Activated CD4-positive, CD25-positive, alpha-beta regulatory T cell (primary cell): ENCODE measurements at places on chromosomes 1 and 21.
A peak's percentile ranks its signal among the peaks of the same experiment; 100 is the strongest.

- DNase-seq, result no peak
Measured at GRCh38 chr1:170931650-170932049, 3.7 kb upstream of the MROH9 start.

DNA sequence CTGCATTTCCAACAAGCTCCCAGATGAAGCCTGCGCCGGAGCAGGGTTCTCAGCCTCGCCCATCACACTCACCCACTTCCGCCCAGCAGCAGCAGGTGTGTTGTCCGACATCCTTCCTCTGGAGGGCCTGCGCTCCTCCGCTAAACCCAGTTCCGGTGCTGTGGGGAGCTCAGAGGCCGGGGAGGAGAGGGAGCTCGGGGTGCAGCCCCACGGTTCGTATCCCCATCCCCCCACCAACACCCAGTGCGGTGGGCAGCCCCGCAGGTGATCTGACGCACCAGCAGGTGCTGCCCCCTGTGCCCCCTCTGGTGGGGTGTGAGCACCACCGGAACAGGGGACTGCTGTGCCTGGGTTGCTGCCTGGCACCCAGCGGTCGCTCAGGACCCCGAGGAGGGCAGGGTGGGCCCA, 3.4 kb upstream of the PEX10 start:
- DNase-seq, result no peak

GRCh38 chr1:221765527-221765926, 23.6 kb upstream of the DUSP10 start:
- DNase-seq, result no peak

DNA sequence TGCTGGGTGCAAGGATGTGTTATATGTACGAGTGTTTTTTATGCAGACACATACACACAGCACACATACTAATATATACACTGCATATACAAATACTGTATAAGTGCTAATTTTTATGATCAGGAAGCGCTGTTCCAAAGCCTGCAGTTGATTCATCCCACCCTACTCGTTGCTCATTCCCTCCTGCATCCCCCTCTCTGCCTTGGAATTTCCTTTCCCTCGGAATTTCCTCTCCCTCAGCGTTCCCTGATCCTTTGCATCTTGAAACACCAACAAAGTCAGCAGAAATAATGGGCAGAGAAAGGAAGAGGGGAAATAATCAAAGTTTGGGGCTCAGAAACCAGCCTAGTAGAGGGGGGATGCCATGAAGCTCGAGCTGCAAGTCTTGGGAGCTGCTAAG, 98.9 kb downstream of the CSMD2 start:
- DNase-seq, result no peak

GRCh38 chr21:21029164-21029563, 31.0 kb downstream of the NCAM2 start:
- no peak for DNase-seq

GRCh38 chr1:34266127-34266951, 89.6 kb downstream of the C1orf94 start:
- DNase-seq, result no peak

DNA sequence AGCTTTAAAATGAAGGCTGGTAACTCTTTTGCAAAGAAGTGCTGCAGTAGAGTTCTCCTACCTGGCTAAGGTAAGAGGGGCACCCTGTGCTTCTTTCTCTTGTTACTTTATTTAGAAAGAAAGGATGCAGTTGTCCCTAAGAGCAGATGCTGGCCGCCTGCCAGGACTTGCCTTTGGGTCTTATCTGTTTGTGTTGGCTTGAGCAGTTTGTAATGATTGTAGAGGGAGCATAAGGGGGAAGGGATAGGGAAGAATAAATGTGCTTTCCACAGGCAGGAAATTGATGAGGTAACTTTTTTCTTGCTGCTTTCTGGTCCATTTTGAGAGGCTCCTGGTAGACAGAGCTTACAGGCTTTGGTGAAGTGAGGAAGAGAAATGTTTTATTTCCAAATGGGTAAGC, 229.6 kb downstream of the HHAT start:
- DNase-seq, result no peak

- DNase-seq, result no peak
Measured at GRCh38 chr1:21668232-21668950, 766 bp downstream of the RAP1GAP start.

DNA sequence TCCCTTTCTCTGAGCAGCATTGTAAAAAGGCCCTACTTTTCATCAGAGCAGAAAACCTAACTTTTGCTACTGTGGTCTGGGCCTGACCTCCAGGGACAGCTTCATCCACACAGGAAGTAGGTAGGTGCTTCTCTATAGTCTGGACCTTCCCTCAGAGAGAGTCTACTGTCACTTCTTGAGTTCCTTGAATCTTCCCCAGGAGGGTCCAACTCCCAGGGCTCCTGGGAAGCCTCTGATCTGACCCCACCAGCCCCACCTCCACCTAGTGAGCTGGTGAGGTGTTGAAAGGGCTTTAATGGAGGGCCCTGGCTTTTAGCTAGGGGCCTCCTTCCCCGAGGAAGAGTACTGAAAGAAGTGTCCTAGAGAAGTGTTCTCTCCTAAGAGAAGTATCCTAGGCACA, 2.7 kb upstream of the VANGL2 start:
- no peak for DNase-seq

DNA sequence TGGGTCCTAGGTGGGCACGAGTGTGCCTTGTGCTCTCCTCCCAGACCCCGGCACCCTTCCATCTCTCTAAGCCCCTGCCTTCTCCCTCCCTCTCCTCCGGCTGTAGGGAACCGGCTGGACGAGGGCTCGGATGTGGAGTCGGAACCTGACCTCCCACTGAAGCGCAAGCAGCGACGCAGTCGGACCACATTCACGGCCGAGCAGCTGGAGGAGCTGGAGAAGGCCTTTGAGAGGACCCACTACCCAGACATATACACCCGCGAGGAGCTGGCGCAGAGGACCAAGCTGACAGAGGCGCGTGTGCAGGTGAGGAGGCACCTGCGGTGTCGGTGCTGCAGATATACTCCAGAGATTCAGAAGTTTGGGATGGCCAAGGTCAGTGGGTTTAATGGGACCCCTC, 61.0 kb downstream of the PAX7 start:
- DNase-seq, result no peak

DNA sequence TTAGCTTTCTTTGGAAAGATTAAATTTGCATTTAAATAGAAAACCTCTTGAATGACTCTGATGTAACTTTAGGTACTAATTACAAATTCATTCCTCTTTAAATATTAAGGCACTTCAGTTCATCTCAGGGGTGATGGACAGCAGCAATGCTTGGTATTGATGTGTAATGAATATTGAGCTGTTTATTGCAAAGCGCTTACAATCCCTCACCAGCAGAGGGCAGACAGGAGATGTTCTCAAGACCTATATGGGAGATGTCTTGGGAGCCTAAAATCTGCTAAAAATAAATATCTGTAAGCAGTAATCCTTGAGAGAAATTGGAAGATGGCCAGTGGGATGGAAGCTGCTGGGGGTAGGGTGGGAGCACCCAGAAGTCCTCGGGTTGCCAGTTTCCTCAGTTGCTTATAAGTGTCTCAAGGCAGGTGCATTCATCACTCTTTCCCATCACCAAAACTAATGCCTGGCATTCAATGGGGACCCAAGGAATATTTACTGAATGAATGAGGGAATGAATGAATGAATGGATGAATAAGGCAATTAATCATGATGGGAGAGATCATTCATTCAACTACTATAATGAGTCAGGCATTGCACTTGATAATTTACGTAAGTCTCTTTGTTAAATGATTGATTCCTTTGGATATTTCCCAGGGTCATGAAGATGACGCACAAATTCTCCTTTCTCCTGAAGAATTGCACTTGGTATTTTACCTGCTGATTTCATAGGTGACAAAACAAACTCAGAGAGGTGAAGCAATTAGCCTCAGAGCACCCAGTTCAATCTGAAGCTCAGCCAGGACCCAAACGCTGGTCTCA, 2.3 kb downstream of the KLHDC8A start:
- DNase-seq, result peak; percentile 45

DNA sequence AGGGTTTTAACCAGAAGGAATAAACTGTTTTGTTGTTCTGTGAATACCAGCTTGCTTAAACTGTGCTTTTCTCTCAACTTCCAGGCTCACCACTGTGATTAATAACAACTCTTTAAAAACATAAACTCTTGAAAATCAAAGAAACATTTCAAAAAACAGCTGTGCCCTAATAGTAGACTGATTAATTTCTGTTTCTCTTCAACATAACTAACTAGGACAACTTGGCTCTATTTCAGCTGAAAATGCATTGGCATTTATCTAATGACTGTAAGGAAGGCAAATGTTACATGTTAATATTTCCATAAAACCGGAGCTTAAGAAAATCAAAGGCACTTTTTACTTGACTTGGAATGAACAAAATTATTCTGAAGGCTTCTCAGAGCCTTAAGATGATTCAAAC, 656.1 kb upstream of the NEGR1 start:
- no peak for DNase-seq

GRCh38 chr1:230858918-230859729, 9.2 kb downstream of the C1orf198 start:
- DNase-seq, result no peak

GRCh38 chr1:174405219-174405618, 42.5 kb upstream of the GPR52 start:
- no peak for DNase-seq

DNA sequence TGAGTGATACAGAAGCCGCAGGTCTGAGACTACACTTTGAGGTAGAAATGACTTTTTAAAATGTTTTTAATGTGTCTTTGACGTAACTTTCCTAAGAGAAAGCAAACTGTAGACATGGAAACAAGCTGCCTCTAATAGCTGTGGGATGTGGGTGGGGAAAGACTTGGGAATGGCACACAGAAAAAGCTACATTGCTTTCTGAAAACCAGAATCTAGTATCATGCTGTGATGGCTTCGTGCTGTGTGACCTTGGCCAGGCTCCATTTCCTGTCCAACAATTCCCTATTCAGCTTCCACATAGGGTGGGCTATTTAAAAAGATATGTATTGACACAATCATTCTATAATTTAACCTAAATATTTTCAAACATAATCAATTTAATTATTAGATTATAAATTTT, 909.1 kb downstream of the NCAM2 start:
- DNase-seq, result no peak

- no peak for DNase-seq
Measured at GRCh38 chr1:64527165-64527564, 57.2 kb downstream of the CACHD1 start.

- no peak for DNase-seq
Measured at GRCh38 chr1:228882041-228882770, 146.9 kb downstream of the RHOU start.

- DNase-seq, result no peak
Measured at GRCh38 chr1:104291156-104291555, 541.5 kb downstream of the AMY1C start.

DNA sequence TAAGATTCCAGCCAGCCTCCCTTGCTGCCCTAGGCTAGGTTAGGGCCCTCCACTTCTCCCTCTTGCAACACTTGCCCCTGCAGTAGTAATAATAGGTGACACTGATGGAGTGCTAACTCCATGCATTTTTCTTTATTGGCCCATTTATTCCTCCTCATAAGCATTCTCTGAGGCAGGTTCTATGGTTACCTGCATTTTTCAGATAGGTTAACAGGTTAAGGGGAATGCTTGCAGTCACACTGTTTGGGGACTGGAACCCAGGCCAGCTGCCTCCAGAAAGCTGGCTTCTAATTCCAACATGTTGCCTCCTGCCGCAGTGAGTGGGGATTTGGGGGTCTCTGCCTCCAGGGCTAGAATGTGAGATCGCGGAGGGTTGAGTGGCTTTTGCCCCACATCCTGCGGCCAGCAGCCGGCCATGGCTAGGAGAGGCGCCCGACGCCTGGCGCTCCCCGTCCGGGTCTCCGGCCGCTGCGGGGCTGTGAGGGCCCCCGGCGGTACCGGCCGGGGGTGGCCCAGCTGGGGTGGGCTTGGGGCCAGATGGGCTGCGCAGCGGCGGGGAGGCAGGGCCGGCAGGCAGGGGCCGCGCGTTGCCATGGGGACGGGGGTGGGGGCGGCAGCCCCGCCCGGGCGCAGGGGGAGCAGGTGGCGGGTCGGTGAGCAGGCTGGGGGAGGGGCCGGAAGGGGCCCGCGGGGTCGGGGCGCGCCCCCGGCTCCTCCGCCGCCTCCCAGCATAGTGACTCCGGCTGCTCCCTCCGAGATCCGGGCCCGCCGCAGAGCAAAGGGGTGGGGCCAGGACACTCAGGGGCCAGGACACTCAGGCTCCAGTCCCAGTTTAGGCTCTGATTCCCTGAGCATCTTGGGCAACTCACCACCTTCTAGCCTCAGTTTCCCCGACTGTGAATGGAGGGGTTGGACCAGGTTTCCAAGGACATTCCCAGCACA, 68.4 kb upstream of the SSBP3 start:
- no peak for DNase-seq

DNA sequence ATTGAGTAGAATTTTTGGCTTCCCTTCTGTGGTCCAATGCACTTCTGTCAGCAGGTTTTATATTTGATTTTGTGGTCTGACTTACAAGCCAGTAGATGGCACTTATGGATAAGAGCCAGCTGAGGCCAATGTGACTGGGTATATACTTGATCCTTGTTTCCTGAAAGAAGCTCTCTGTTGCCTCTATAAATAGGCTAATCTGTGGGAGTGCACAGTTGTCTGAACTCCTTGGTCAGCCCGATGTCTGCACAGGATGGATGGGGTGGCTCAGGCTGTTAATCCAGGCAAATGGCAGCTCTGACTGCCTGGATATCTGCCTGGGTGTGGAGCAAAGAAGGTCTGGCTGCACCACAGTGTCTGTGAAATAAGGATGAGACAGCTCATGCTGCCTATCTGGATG, 1183.7 kb upstream of the PRMT6 start:
- DNase-seq, result no peak

- no peak for DNase-seq
Measured at GRCh38 chr1:221794079-221794670, 52.3 kb upstream of the DUSP10 start.

DNA sequence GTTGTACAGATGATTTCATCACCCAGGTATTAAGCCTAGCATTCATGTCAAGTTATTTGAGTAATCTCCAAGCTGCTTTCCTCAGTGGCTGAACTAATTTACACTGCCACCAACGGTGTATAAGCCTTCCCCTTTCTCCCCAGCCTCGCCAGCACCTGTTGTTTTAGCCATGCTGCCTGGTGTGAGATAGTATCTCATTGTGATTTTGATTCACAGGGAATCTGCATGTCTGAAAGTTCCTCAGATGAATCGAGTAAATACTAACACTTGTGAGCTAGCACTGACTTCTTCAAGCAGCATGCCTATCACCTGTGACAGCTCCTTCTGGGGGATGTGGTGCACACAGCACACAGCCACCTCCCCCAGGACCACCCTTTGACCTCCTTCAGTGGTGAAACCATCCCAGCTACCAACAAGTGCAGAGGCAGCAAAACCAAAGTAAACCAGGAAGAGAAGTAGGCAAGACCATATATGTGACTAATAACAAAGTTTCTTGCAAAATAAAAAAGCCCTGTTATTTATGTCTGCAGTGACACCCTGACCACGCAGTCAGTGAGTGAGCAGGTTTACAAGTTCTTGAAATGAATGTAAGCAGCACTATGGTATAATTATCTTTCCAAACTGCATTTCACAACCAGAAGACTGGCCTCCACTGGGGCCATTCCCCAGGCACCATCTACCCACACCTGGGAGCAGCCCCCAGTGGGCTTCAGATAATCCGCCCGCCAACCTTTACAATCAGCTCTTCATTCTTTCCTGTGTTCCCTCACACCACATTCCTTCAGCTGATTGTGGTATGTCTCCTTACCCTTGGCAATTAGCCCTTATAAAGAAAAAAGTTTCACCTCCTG, 173.8 kb downstream of the ETS2 start:
- no peak for DNase-seq

GRCh38 chr1:181383695-181384094, 99.6 kb upstream of the CACNA1E start:
- no peak for DNase-seq
